ENCODE measurements at places on chromosomes 6 and 20.

- no peak for DNase-seq
Observed at GRCh38 chr6:105680131-105680530, 277.2 kb upstream of the PREP start.

- no peak for DNase-seq
Observed at GRCh38 chr6:49576618-49577017, 26.1 kb downstream of the C6orf141 start.

GRCh38 chr6:145529582-145529981, 205.7 kb downstream of the EPM2A start:
- no peak for DNase-seq

- no peak for DNase-seq
Observed at GRCh38 chr6:139567095-139567494, 192.6 kb upstream of the CITED2 start.

DNA sequence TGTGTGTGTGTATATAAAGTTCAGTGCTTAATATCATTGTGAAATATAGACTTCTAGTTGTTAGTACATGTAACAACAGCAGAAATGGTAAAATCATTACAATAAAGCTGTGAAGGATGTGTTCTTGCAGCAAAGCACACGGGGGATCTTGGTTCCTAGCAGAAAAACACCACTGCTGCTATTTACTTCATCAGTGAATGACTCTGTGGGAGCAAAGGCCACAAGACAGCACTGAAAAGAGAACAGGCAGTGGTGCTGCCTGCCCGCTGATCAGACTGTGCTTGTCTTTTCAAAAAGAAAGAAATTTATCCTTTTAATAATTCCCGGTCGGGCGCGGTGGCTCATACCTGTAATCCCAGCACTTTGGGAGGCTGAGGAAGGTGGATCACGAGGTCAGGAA, 689.9 kb upstream of the CITED2 start:
- no peak for DNase-seq

GRCh38 chr20:958936-959815, 42.9 kb downstream of the RSPO4 start:
- no peak for DNase-seq

GRCh38 chr6:119535332-119535731, 185.8 kb upstream of the MAN1A1 start:
- DNase-seq = no peak

DNA sequence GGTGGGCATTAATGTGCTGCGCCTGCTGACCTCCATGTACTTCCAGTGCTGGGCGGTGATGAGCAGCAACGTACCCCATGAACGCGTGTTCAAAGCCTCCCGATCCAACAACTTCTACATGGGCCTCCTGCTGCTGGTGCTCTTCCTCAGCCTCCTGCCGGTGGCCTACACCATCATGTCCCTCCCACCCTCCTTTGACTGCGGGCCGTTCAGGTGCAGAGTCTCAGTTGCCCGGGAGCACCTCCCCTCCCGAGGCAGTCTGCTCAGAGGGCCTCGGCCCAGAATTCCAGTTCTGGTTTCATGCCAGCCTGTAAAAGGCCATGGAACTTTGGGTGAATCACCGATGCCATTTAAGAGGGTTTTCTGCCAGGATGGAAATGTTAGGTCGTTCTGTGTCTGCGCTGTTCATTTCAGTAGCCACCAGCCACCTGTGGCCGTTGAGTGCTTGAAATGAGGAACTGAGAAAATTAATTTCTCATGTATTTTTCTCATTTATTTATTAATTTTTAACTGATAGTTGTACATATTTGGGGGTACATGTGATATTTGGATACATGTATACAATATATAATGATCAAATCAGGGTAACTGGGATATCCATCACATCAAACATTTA, 35.2 kb upstream of the NOP56 start:
- no peak for DNase-seq

DNA sequence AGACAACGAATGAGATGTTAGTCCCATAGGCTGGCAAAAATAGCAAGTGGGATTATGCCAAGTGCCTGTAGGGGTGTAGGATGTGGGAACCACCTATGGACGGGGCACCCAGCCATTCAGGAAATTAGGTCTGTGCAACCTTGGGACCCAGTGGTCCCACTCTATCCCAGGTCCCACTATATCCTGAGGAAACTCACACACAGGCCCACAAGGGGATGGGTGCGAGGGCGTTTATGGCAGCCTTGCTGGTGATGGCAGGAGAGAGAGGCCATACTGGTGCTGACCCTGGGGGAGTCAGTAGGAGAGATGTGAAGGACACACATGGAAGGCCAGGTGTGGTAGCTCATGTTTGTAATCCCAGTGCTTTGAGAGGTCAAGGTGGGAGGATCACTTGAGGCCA, 163.6 kb downstream of the EYA2 start:
- DNase-seq = no peak

DNA sequence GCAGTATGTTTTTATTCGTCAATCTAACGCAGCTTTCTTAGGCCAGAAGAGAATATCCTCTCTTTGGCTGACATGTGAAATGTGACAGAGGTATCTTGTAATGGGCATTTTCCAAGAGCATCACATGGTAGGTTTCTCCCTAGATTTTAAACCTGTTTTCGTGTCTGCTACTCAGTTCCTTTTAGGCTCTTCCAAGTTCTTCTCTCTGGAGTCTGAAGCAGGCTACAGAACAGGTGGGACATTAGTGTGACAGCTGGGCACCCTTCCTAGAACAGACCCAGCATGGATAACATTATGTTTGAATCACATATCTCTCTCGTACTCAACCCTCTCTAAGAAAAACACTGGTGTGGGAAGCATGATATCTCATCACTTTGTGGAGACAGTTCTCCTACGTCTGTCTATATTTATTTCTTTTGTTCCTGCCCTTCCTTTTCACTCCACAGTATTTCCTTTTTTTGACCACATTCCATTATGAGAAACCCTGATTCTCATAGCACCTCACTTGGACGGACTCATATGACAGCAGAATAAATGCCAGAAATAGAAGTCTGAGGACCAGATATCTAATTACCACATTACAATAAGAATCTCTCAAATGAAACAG, 263.4 kb downstream of the NKAIN2 start:
- no peak for DNase-seq

GRCh38 chr6:9347608-9348007, 912.3 kb upstream of the SLC35B3 start:
- no peak for DNase-seq

DNA sequence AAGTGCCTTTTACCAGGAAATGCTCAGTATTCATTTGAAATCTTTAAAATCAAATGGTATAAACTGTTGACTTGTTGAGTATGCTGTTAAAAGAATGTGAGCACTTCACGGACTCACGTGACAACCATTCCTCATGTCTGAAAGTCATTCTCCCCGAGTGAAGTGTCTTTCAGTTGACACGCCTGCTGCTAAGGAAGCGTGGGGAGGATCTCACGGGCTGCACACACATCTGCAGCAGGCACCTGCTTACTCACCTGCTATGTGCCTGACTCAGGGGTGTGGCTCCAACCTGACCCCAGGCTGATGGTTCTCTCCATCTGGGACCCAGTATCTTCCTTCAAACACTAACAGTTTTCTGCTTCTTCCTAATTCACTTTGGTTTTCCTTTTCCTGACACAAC, 32.7 kb downstream of the WDR27 start:
- peak; percentile 38 for DNase-seq

- no peak for DNase-seq
Observed at GRCh38 chr6:141580988-141581552, 551.7 kb upstream of the GJE1 start.

DNA sequence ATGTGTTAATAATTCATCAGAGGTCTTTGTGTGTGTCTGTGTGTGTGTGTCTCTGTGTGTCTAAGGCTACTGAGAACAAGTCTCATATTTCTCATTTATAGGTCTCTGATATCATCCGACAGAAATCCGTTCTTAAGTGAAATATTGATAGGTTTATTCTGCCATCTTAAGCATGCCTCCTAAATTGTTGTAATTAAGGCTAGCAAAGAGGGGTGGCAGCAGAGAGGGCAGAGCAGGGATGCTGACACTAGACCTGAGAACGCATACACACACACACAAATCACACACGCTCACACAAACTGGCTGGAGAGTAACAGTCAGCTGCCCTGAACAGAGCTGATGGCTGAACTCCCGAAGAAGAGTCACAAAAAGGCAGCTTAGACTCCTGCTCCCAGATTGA, 84.9 kb upstream of the LRFN2 start:
- no peak for DNase-seq

DNA sequence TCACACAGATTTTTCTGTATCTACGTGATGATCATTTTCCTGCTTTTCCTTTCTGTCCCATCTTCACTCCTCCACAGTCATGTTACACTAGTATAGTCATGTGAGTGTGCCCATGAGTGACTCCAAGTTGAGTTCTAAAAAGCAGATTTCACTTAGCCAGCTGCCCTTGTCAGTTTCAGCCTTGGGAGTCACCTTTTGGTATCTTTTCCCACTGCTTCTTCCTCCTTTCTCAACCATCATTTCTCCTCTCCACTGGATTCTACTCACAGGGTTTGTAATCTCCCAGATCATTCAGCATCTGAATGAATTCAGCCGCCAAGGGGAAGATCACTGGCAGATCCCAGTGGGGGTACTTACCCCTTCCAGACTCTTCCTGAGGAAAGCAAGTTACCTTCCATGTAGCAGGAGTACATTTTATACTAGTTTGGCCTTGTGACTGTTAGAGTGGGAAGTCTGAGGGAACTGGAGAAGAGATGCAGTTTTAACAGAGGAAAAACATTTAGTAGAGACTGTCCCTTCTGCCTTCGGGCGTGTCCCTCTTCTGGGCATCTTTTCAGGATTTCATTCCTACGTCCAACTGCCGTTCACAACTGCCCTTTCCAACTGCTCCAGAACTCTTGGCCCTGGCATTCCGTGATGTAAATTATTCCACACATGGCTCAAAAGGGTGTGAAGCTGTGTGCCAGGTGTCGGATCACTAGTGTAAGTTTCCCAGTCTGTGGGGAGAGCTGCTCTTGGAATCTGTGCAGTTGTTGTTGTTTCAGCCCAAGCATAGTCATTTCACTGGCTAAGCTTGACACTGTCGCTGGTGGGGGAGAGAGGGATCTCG, 38.9 kb downstream of the BICRAL start:
- DNase-seq = no peak

GRCh38 chr6:146434732-146435390, 108.8 kb upstream of the RAB32 start:
- DNase-seq = no peak

GRCh38 chr6:112660626-112661025, 313.5 kb downstream of the RFPL4B start:
- no peak for DNase-seq

DNA sequence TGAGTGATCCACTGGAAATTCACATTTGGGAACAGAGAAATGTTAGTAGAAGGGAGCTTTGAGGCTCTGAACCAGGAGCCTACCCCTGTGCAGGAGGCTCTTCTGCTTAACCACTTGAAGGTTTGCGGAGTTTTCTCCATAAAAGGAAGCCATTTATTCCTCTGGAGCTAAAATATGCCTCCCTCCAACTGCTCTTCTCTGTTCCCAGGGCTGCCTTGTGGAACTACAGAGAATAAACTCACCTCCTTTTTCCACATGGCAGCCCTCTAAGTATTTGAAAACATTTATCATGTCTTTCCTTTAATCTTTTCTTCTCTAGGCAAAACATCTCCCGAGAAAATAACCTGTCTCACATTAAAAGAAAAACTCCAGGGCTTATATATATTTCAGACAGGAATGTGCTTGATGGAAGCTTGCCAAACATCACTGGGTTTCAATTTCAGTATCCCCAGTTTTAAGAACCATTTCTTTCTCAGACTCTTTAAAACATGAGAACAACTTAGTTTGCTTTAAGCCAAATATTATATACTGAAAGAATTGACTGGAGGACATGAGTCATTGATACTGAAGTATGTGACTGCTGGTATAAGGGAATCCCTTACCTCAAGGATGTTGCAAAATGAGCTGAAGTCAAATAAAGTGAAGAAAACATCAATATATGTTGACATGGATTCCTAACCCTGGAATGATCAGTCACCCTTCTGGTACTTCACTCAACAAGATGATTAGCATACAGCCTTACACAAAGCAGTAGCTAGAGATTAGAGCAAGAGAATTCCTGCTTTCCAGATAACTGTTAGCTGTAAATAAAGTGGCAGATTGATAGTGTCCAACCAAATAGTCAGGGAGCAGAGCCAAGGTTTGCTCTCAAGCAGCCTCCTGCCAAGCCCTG, 74.0 kb downstream of the ZBTB2 start:
- DNase-seq = no peak

- DNase-seq = no peak
Observed at GRCh38 chr6:136086686-136087085, 163.4 kb downstream of the MTFR2 start.

- DNase-seq = no peak
Observed at GRCh38 chr6:39917329-39917728, 16.9 kb downstream of the MOCS1 start.

GRCh38 chr20:50496773-50497385, 13.3 kb upstream of the PTPN1 start:
- no peak for DNase-seq

DNA sequence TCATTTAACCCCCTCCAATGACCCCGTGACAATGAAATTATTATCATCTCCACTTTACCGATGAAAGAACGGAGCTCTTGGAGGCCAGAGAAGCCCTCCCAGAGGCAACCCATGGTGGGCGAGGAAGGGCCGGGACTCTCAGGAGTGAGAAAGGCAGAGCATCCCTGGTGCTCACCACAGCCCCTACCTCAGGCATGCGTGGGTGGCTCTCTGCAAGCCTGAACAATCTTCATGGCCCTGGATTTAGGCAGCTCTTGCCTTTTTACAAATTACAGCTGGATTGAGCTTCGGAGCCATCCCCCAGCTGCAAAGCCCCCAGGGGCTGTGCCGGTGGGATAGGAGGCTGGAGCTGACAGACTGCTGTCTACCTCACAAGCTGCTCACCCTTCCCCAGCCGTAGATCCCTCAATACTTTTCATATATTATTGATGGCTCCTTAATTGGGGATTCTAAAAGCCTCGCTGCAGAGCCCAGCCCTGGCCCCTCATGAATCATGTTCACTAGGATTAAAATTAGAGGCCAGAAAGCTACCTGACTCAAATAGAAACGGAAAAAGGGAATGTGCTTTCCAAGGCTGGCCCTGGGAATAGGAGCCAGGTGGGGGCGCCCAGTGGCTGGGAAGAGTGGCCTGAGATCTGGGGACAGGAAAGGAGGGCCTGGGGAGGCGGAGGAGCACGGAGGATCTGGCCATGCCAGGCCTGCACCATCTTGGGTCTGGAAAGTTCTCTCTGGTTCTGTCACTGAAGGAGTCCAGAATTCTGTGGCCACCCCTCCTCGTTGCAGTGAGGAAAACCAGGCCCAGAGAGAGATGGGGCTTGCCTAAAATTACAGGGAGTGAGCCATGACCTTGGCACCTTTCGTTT, 29.1 kb downstream of the CPNE5 start:
- DNase-seq = no peak

GRCh38 chr6:16140607-16141006, 11.7 kb downstream of the MYLIP start:
- DNase-seq = no peak

DNA sequence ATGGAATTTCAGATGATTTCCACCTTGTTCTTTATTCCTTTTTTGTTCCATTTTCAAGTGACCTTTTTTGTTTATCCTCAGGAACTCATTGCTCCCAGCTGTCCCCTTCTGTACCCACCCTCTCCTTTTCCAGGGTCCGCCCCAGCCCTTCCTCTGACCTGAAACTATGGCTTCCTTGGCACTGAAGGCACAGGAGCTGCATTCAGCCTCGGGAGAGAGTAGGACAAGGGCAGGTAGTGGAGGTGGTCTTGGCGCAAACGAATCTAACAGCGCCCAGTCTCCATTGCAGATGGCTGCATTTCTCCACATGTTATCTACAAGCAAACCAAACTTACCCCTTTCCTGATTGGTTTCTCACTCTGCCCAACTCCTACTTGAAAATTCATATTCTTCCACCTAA, 8.8 kb upstream of the ULBP2 start:
- no peak for DNase-seq

Measured in NCI-H187 treated with DMSO at 0.1 percent for 48 hours (cell line).